Activated T-helper 1 cell treated with anti-CD3 and anti-CD28 coated beads, Interleukin-2, amount 50 U/mL, for 16 hours (primary cell): ENCODE measurements at places on chromosomes 6 and 20.

DNA sequence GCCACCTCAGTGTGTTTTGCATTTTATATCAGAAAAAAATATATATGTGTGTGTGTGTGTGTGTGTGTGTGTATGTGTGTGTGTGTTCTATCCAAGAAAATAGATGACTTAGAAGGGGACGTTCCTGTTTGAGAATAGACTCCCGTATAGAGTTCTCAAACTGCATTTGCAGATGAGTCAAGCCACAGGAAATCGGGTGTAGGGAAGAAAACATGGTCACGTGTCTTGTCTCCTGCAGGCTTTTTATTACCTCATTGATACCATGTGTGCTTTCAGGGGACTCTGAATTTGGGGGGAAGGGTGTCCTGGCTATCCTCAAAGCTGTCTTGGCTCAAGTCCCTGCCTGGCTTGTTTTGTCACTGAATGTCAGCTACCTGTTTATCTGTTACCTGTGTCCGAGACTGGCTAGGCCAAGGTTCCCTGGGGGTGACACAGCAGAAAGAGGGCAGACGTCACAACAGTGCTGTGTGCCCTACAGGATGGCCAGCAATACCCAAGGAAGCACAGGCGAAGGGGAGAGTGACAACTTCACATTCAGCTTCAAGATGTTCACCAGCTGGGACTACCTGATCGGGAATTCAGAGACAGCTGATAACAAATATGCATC, 55.7 kb upstream of the NOP56 start:
- no peak for DNase-seq

- no peak for DNase-seq
Measured at GRCh38 chr20:48736636-48737035, 91.2 kb downstream of the PREX1 start.

DNA sequence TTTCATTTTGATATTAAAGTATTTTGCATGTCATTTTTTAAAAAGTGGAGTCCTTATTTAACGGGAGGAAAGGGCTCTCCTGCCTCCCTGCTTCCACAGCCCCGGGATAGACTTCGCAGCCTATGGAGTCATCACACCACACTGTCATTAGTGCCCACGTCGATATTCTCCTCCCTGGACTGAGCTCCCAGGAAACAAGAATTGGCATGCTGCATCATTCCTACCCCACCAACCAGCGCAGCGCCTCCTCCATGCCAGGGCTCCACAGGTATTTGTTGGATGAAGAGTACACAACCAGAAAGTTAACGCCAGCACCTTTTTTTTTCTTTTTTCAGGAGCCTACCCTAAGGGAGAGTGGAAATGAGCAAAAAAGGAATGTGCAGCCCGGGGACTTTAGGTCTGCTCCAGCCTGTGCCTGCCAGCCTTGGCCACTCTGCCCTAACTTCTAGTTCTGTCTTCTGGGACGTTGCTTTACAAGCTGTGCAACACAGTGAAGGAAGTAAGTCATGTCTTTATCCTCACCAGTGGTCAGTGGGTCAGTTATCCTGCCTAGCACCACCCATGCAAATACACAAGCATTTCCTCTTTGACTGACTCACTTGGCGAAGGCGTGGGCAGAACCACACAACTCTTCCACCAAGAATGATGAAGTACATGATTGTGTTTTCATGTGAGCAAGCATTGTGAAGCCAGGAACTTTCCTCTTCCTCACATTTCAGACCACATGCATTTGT, 180.7 kb upstream of the UST start:
- no peak for DNase-seq

GRCh38 chr20:60977901-60978300, 274.2 kb upstream of the CDH4 start:
- DNase-seq = no peak

DNA sequence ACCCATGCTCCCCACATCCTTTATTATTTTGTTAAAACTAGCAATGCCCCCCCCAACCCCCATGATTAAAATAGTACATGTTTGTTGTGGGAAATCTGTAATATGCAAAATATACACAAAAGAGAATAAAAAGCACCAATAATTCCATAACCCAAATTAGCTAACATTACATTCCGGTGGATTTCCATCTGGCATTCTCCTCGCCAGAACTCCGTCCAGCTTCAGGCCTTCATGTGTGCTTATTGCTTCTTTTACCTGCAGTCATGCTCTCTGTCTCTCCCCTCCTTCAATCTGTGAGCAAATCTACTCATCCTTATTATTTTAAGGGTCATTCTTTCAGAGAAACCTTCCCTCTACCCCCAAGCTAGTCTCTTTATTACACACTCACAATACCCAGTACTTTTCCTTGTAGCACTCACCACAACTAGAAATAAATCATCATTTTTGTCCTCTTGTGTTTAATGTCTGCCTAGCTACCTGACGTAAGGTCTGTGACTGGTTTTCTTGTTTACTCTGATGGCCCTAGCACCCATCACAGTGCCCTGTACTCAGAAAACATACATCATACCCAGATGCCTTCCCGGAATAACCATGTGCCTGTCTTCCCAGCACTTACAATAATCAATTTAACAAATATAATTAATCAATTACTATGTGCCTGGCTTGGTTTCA, 25.6 kb upstream of the IER3 start:
- no peak for DNase-seq

DNA sequence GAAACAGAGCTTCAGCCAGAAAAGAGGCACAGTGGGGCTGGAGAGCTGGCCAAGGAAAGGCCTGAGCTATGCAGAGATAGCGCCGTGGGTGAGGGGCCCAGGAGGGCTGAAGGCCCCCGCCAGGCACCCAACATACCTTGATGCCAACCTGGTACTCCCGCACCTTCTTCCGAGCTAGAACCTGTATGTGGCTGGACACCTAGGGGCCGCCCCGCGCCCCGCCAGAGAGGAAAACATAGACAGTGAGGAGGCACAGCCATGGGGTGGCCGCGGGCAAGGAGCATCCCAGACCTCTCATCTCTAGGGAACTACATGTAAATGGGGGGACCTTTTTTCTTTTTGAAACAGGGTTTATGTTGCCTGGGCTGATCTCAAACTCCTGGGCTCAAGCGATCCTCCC, 12.0 kb downstream of the RPL10A start:
- DNase-seq = no peak
